ENCODE measurements at places on chromosomes 11 and 22.

- no peak for DNase-seq
Measured at GRCh38 chr11:76839311-76839710, 21.4 kb upstream of the ACER3 start.

- no peak for DNase-seq
Measured at GRCh38 chr11:33634291-33634834, 66.3 kb downstream of the C11orf91 start.

- no peak for DNase-seq
Measured at GRCh38 chr11:117303646-117304315, 12.3 kb downstream of the BACE1 start.

- no peak for DNase-seq
Measured at GRCh38 chr11:77137421-77137820, 9.4 kb downstream of the MYO7A start.

DNA sequence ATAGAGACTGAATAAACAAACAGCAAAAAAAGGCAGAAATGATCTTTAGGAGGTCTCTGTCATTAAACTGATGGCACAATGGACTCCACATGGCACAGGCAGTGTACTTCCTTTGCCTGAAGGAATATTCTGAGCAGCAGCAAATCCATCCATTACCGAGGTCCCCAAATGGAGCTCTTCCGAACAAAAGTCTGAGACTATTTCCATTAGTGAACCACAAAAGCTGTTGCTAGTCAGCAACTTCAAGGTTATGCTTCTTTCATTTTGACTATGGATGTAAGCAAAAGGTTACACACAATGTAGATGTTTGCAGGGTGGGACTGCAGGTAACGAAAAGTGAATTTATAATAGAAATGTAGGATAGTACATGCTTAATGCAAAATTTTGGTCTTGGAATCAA, 14.5 kb downstream of the NARS2 start:
- DNase-seq: no peak

DNA sequence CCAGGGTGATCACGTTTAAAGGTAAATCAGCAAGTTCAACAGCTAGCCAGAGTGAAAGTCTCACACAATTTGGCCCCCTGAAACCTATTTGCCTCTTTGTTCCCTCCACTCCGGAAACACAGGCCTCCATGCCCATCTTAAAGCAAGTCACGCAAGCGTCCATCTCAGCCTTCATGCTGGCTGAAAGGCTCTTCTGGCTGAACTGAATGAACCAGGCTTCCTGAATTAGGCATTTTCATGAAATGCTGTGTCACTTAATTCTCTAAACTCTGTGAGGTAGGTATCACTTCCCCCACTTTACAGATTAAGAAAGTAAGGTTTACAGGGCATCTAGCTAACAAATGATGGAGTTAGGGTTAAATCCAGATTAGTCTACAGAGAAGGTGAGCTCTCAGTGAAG, 1.4 kb downstream of the SLC25A17 start:
- DNase-seq: no peak

DNA sequence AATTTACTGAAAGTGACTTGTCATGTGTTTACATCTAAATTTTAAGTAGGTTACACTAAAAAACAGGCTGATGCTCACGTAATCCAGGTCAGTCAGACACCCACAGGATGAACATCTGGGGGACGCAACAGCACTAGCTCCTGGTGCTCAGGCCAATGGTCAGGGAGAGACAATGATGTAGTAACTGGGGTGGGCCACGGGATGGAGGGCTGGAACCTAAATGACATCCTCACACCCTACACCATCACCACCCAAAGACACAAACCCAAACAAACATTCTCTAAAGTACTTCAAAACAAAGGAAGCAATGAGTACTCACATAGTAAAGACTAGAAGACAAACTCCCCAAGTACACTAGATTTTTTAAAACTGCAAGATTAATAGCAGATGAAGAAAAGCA, 53.5 kb upstream of the SLC25A1 start:
- no peak for DNase-seq

DNA sequence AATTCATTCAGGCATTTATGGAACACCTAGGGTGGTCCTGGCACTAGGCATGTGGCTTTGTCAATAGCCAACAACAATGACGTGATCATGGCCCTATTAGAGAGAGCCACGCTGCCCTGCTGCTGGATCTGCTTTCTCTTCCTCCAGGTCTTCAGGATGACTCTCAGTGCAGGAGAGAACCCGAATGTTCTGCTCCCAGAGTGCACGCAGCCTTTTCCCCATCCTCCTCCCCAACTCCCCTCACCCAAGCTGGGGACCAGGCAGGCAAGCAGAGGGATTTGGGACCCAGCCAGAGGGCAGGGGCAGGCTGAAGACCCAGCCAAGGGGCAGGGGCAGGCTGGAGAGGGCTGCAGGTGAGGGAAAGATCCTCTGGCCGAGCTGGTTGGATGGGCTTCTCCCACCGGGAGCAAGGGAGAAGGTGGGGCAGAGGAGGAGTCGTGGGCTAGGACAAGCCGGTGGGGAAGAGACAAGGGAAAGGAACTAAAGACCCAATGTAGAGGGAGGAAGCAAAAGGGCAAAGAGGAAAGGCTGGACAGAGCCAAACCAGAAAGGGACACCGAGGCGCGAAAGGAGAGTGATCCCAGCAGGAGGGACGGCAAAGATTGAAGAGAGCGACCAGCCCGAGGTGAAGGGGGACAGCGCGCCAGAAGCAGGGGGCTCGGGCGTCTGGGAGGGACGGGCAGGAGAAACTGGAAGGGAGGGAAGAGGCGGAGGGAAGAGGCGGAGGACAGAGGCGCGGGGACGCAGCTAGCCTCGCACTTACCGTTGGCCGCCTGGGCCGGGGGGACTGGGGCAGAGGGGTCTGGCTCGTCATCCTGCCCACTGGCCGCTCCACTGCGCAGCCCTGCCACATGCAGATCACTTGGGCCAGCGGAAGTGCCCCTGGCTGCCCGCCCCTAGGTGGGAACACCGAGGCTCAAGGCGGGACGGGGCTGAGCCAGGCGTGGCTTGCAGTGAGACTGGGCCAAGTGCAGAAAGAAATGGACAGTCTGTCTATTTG, at the start of gene KCTD14:
KCTD14 (minus strand) TSS at position 880 of the 1,000 bp plus-strand sequence; CDS start at position 853, 27 bp downstream.
- DNase-seq: no peak

Measured in activated naive CD4-positive, alpha-beta T cell treated with anti-CD3 and anti-CD28 coated beads, Interleukin-2, amount 10 ng/mL, durations not matched to agents 7 days and 5 days (primary cell).